Keratinocyte (primary cell): ENCODE measurements at places on chromosomes 12 and 14. TPM values are rescaled to one million over a fixed set of nuclear protein-coding genes. Genes with fewer than 3 reads are reported as not detected.

DNA sequence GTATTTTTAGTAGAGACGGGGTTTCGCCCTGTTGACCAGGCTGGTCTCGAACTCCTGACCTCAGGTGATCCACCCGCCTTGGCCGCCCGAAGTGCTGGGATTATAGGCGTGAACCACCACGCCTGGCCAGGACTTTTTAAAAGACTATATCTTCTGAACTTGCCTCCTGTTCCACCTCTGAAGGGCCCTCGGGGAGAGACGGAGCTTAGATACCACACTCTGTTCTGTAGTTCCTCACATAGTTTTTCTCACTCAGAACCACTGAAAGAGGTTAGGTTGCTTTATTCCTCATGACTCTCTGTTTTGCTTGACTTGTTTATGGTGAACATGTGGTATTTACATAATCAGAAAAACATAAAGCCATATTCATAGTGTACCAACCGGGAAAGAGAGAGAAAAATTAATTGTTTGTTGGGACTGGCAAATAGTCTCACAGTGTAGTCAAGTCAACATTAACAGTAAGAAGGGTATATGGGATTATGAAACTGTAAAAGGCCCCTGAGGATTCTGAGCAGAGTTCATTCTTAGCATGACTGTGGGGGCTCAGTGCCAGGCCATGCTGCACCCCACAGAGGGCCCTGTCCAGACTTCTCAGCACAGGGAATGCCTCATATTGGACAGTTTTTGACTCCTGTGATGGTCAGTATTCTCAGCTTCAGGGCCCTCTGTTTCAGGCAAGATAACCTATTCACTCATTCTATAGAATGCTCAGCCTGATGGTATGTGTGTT is 342.3 kb downstream of the ZFP36L1 start:
- H3K27me3 ChIP-seq: no peaks in the 10 kb centered on the region
- no peaks in the 10 kb centered on the region for H3K36me3 ChIP-seq
- no peak for DNase-seq
- H3K27ac ChIP-seq: no peak overlapping the region

NOS1 gene
- polyA plus RNA-seq: 2.8 to 11.4 TPM (median 5.6 TPM) in 3 replicates

DNA sequence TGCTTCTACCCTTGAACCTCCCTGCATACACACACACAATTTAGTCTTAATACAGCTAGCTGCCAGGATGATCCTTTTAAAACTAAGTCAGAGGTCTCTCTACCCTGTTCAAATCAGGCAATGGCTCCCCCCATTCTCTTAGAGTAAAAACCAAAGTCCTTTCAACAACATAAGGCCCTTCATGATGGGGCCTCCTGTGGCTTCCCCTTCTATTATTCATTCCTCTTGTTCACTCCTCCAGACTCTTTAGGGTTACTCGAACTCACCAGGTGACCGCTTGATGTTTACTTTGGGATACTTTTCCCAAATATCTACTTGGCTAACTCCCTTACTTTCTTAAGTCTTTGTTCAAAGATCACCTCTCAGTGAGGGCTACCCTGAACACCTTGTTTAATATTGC is 30.4 kb downstream of the DENND5B start:
- no peaks in the 10 kb centered on the region for H3K27me3 ChIP-seq
- H3K27ac ChIP-seq: no peak overlapping the region
- no peak overlapping the region for H3K4me3 ChIP-seq
- DNase-seq: no peak

GRCh38 chr12:646442-647384 is 16.5 kb downstream of the NINJ2 start:
- H3K27ac ChIP-seq: no peak overlapping the region
- no peaks in the 10 kb centered on the region for H3K36me3 ChIP-seq
- no peak for DNase-seq
- H3K4me3 ChIP-seq: no peak overlapping the region
- H3K27me3 ChIP-seq: no peaks in the 10 kb centered on the region

HEATR5A gene
- polyA plus RNA-seq: 12.7 to 16.7 TPM (median 15.1 TPM) in 3 replicates

- H3K27ac ChIP-seq: peak overlapping the region; percentile 27
- H3K36me3 ChIP-seq: peaks cover 9% of the 10 kb centered on the region
- H3K4me1 ChIP-seq: peaks cover 30% of the 10 kb centered on the region
- H3K4me3 ChIP-seq: no peak overlapping the region
These were observed 35.8 kb downstream of the ATP2A2 start for GRCh38 chr12:110316861-110317260.

- no peak for DNase-seq
- no peak overlapping the region for H3K4me3 ChIP-seq
These were observed 2.3 kb upstream of the MYBPC1 start for GRCh38 chr12:101592448-101592847.

NELL2 gene
- 0.23 to 0.58 TPM (median 0.40 TPM) in 3 replicates for polyA plus RNA-seq

SSPN gene
- 1.0 to 2.8 TPM (median 2.0 TPM) in 3 replicates for polyA plus RNA-seq

DNA sequence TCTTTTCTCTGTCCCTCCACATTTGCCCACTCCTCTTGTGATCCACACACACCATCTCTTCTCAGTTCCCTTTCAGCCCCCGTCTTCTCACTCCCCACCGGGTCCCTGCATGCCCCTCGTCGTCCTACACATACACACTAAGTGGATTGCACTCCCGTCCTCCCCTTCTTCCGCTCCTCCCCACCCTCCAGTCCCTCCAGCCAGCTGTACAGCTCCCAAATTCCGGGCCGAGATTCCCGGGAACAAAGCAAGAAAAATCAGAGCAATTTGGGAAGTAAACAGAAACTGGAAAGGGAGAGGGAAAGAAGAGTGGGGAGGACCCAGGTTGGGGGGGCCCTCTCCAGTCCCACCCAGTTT is 282 bp upstream of the IGFBP6 start:
- no peak for DNase-seq
- peak overlapping the region; percentile 84 for H3K27ac ChIP-seq
- H3K4me3 ChIP-seq: peak overlapping the region; percentile 76
- H3K4me1 ChIP-seq: peaks cover 32% of the 10 kb centered on the region
- H3K27me3 ChIP-seq: no peaks in the 10 kb centered on the region
- H3K36me3 ChIP-seq: no peaks in the 10 kb centered on the region

AQP2 gene
- polyA plus RNA-seq: not detected in 3 replicates

DPPA3 gene
- not detected in 3 replicates for polyA plus RNA-seq

DNA sequence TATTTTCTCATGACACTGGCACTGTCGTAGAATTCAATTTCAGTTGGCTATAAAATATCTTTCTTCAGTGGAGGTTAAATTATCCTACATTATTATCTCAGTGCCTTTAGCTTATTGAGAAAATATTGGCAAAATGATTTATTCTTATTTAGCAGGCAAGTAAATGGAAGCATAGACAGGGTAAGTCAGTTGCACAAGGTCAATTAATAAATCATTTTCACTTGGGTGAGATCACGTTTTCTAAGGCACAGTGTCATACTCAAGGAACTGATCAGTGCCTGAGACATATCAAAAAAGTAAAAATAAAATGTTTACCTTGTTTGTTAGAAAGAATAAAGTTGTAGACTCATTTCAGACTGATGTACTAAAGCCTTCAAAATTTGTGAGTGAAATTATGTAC is 95.0 kb downstream of the ACSS3 start:
- no peak for DNase-seq
- H3K27ac ChIP-seq: no peak overlapping the region
- peaks cover 13% of the 10 kb centered on the region for H3K4me1 ChIP-seq

DNA sequence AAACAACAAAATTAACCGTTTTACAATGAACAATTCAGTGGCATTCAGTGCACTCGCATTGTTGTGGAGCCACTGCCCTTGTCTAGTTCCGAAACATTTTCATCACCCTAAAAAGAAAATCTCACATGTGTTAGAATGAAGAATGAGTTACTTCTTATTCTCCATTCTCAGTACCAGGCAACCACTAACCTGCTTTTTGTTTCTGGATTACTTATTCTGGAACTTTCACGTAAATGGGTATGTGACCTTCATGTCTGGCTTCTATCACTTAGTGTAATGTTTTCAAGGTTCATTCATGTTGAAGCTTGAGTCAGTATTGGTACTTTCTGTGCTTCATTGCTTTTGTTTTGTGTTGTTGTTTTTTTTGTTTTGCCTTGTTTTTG is 15.6 kb downstream of the RCOR1 start:
- no peak for DNase-seq
- H3K36me3 ChIP-seq: no peaks in the 10 kb centered on the region
- peaks cover 28% of the 10 kb centered on the region for H3K4me1 ChIP-seq

PMCH gene
- not detected in 3 replicates for polyA plus RNA-seq

- no peak for DNase-seq
- no peak overlapping the region for H3K27ac ChIP-seq
- H3K4me1 ChIP-seq: no peaks in the 10 kb centered on the region
These were observed 56.3 kb downstream of the FOXN4 start for GRCh38 chr12:109252799-109253198.

KTN1 gene
- 62.6 to 121 TPM (median 81.3 TPM) in 3 replicates for polyA plus RNA-seq

DNA sequence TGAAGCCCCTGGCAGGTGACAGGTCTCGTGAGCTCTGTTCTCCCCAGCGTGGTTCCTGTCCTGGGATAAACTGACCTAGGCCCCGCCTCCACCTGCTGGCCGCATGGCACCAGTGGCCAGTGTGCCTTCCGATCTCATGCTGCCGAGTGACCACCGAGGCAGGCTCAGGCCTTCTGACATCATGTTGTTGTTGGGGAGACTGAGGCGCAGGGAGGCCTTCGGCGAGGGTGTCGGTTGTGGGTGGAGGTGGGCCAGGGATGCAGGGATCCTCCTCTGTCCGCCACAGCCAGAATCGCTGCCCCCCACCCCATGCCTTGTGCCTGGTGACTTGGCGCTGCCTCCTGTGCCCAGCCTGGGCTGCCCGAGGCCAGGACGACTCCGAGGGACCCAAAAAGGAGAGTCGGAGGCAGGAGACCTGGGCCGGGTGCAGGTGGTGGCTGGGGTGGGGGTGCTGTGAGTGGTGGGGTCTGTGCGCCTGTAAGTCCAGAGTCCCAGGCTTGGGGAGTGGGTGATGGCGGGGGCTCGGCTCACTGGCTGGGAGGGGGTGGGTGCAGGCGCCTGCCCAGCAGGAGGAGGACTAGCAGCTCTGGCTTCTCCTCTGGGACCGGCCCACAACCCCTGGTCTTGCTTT is 24.3 kb downstream of the ASPG start:
- H3K36me3 ChIP-seq: no peaks in the 10 kb centered on the region
- H3K4me3 ChIP-seq: no peak overlapping the region
- H3K27me3 ChIP-seq: no peaks in the 10 kb centered on the region
- H3K4me1 ChIP-seq: peaks cover 17% of the 10 kb centered on the region
- no peak overlapping the region for H3K27ac ChIP-seq

GRCh38 chr12:9346866-9347327 is 138.7 kb upstream of the PZP start:
- H3K27ac ChIP-seq: peak overlapping the region; percentile 62
- no peaks in the 10 kb centered on the region for H3K27me3 ChIP-seq

FGF23 gene
- polyA plus RNA-seq: not detected in 3 replicates

C12orf42 gene
- 0.03 to 0.08 TPM in 2 of 3 replicates, not detected in the other for polyA plus RNA-seq

DNA sequence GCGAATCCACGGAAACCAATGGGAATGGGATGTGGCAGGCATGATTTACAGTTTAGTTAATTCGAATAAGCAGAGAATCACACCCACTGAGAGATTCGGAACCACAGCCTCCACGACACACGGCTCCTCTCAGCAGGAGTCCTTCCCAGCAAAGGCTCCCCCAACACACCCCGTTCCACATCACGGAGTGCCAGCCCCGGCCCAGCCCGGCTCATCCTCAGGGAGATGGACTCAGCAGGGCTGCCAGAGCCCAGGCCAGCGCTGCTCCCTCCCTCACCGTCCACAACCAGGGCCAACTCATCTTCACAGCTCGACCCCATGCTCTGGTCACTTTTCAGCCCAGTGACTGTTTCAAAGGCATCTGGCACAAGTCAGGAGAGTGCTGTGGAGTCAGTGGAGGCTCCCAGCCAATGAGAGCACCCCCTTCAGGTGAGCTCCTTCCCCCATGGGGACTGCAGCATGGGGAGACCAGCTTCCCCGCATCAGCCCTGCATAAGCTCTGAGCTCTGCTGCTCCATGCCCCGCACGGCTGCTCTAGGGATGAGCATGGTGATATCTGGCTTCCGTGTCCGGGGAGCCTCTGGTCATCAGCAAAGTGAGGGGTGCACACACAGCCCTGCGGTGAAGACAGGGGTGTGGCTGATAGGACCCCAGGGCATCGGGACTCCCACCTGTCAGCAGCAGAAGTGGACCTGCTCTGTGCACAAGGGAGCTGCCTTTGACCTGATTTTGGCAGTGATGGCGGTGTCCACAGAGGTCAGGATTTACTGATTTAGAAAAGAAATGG is 238.8 kb upstream of the SFSWAP start:
- no peaks in the 10 kb centered on the region for H3K4me1 ChIP-seq
- no peaks in the 10 kb centered on the region for H3K36me3 ChIP-seq
- H3K27me3 ChIP-seq: no peaks in the 10 kb centered on the region
- no peak overlapping the region for H3K27ac ChIP-seq
- no peak overlapping the region for H3K4me3 ChIP-seq
- DNase-seq: no peak

MFAP5 gene
- polyA plus RNA-seq: 295 to 394 TPM (median 317 TPM) in 3 replicates

DNA sequence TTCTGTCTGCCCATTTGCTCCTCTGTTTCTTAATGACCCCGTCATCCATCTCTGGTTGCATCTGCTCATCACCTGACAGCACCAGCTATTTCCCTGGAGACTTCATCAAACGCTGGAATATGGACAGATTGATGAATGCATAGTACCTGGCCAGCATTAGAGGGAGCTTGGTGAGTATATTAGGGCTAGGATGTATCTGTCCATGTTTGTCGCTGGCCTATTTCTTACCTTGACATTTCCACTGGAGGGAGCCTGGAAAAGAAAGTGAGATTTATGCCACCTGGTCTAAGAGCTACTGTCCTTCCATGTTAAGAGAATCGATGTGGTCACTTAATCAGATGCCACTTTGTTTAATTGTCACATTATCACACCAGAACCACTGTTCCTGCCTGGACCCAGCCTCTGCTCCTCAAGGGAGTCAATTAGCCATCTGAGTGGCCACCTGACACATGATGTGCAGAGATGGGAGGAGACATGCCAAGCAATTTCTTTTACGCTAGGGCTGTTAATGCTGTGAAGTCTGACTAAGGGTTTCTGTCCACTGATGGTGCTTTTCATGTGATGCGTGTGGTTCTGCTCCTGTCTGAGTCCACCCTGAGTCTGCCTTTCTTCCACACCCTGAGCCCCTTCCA is 75.3 kb upstream of the SFSWAP start:
- H3K4me1 ChIP-seq: no peaks in the 10 kb centered on the region
- no peak overlapping the region for H3K4me3 ChIP-seq
- no peak overlapping the region for H3K27ac ChIP-seq
- DNase-seq: no peak
- H3K36me3 ChIP-seq: no peaks in the 10 kb centered on the region

DNA sequence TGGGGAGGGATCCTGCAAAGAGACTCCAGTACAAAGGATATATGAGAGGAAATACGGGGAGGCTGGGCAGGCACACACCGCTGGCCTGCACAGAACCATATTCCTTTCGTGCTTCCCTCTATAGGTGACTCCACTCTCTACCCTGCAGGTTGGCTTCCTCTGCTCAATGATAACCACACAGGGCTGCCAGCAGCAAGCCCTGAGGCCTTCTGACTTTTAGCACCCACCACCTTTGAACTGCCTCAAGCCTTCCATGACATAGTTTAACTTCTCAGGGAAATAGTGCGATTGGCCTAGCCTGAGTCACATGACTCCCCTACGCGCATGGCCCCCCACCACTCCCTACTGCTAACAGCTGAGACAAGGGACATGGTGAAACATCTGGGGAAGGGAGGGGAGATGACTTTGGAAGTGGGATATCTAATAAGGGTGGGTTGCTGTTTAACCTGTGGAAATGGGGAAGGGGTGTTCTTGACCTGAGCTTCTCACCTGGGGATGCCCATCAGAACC is 3.0 kb upstream of the FOXN3 start:
- H3K27me3 ChIP-seq: no peaks in the 10 kb centered on the region
- H3K4me1 ChIP-seq: peaks cover 19% of the 10 kb centered on the region
- no peak overlapping the region for H3K27ac ChIP-seq
- no peaks in the 10 kb centered on the region for H3K36me3 ChIP-seq
- H3K4me3 ChIP-seq: no peak overlapping the region
- no peak for DNase-seq
